ENCODE measurements at places on chromosomes 5 and 9. TPM values are rescaled to one million over a fixed set of nuclear protein-coding genes. Genes with fewer than 3 reads are reported as not detected.

The LRRC70 gene
- 7.2 TPM for polyA plus RNA-seq

The SRP19 gene
- 75.0 TPM for polyA plus RNA-seq

The PDE6A gene
- polyA plus RNA-seq = 0.22 TPM

GRCh38 chr5:73637565-73637964, 11.6 kb downstream of the ARHGEF28 start:
- no peak for DNase-seq

The JMY gene
- 20.2 TPM for polyA plus RNA-seq

The PCDHGA3 gene
- 3.9 TPM for polyA plus RNA-seq

DNA sequence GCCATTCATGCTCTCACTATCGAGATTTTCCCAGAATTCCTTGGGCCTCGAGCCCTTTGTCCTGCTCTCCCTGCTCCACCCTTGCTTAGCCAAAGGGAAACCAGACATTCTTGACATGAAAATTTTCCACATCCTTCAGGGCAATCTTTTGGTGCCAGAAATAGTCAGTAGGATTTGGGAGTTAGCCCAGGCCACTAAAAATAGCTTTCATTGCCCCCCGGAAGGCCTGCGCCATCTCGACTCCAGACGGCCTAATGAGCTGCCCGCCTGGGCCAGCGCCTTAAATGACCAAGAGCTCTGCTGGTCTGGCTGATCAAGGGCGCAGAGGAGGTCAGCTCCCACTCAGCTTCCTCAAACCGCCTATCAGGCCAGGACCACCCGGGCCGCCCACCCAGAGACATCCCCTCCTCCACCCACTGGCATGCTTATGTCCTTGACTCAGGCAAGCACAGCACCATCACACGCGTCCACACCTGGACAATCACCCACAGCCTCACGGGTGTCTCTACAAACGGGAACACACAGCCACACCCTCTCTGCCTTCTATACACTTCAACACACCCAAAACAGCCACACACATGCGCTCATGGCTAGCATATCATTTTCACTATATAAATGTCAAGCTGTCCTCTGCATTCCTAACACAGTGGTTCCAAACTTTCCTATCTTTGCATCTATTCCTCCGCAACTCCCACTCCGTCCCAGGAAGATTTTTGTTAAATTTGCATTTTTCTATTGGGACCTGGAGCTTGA, 20.9 kb downstream of the DUSP1 start:
- DNase-seq = peak; percentile 68

The CCNO gene
- polyA plus RNA-seq = 2.6 TPM

DNA sequence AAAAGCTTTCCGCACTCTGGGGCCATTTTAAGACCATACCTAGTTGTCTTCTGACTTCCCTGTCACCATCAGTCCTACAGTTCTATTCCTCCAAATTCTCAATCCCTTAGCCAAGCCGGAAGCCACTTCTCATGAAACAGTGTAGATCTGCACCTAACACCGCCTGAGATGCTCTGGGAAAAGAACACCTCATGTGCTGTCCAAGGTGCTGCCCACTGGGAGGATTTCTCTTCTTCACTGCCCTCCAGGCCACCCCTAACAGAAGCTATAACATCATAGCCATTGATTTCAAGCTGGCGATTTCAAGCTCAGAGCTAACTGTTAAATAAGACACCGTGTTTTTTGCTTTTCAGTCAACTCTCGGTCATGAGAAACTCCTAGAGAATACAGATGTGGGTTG, 559.3 kb downstream of the CCDC171 start:
- no peak for DNase-seq

- DNase-seq = no peak
These were observed 20.5 kb downstream of the MVB12B start for GRCh38 chr9:126347093-126347492.

DNA sequence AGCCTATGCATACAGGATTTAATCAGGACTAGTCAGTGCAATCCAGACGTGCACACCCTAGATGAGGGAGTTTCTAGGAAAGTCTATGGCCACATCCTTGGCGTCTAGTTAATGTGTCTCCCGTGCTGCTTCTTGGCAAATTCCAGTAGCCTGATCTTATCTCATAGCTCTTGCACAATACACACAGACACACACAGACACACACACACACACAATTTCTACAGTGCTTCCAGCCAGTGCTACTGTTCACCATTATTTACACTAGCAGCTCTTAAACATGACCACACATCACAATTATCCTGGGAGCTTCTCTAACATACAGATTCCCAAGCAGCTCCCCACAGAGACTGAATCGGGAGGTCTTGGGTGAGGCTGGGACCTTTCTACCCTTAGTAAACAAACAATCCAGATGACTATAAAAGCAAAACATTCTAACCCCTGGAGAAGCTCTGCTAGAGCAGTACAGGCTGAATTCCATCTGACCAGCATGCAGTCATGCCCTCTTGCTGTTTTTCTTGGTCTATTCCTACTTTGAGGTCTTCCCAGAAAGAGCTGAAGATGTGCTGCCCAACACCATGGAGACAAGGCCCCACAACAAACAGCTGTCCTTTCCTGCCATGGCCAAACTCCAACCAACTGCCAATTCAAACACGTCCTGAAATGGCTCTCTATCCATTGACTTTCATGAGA, 236.6 kb downstream of the DEPDC1B start:
- no peak for DNase-seq

The SLC36A1 gene
- polyA plus RNA-seq = 5.7 TPM

GRCh38 chr9:87494970-87495471, 2.6 kb upstream of the DAPK1 start:
- no peak for DNase-seq

GRCh38 chr9:34381323-34381722, 4.6 kb upstream of the MYORG start:
- no peak for DNase-seq

Measured in right lung (tissue), 10 donors.